Hematopoietic multipotent progenitor cell treated with erythropoietin and hydrocortisone succinate and interleukin-3 and kit ligand, for 6 days (in vitro differentiated cells): ENCODE measurements at places on chromosomes 3 and 15.

- peak; percentile 70 for DNase-seq
These were observed 14.4 kb downstream of the EFCC1 start for GRCh38 chr3:129015388-129016105.

- no peak for DNase-seq
These were observed 113.9 kb downstream of the OXNAD1 start for GRCh38 chr3:16378920-16379319.

DNA sequence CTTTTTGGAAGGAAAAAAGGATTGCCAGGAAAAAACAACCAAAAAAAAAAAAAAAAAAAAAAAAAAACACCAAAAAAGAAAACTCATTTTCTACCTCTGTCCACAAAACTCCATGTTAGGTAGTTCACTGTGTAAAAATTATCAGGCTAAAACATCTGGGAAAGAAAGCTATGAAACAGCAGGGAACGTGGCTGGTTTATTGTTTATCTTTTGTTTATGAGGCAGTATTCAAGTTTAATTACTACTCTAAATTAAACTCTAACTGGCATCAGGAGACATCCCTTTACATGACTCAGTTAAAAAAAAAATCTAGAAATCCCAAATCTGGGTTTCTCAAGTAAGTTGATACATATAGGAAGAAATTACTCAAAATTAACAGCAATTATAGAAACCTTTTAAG is 21.8 kb downstream of the MEIS2 start:
- DNase-seq = no peak

GRCh38 chr3:156148345-156148945 is 28.1 kb downstream of the KCNAB1 start:
- DNase-seq = no peak

GRCh38 chr3:99355465-99355864 is 282.9 kb upstream of the COL8A1 start:
- DNase-seq = no peak

DNA sequence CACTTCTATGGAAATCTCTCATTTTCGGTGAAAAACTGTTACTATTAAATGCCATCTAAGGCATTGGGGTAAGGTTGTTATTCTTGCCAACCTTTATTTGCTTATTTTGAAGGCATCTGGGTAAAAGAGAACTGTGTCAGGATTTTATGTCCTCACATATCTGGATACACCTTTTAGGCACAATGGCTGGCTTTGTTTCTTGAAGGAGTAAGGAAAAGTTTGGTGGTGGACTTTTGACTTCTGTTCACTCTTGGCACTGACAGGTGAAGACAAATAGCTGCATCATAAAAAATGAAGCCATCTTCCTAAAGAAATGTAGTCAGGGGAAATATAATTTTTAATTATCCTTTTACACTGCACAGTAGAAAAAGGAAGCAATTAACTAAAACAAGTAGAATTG is 310.0 kb downstream of the CNTN3 start:
- no peak for DNase-seq

DNA sequence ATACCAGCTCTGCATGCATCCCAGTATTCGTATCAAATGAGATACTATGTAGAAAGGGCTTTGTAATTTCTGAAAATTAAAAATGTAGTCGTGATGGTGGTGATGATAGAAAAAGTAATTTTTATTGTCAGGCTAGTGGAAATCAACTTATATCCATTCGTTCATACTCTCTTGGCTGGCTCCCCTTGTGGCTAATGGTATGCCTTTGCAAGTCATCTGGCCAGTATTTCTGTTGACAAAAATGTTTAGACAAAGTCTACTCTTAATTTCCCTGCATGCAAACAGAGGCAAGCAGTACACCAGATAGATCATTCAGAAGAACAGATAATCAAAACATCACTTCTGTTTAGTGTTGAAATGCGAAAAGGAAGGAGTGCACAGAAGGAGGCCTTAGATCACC is 49.6 kb upstream of the DUT start:
- no peak for DNase-seq

DNA sequence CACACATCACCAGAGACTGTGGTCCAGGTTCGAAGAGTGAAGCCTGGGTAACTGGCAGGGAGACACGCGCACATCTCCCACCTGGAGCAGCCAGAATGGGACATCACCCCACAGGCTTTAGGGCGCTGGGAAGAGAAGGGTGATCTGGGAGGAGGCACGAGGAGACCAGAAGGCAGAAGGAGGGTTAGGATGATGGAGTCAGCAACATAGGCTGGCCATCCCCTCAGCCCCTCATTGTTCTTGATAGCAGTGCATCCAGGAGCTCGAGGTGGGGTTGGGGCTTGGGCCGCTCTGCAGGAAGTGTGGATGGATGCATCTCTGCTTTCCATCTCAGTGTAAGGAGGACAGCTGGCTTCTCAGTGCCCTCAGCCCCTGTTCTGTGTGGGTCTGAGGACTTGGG is 15.2 kb downstream of the PLA2G4F start:
- DNase-seq = no peak

DNA sequence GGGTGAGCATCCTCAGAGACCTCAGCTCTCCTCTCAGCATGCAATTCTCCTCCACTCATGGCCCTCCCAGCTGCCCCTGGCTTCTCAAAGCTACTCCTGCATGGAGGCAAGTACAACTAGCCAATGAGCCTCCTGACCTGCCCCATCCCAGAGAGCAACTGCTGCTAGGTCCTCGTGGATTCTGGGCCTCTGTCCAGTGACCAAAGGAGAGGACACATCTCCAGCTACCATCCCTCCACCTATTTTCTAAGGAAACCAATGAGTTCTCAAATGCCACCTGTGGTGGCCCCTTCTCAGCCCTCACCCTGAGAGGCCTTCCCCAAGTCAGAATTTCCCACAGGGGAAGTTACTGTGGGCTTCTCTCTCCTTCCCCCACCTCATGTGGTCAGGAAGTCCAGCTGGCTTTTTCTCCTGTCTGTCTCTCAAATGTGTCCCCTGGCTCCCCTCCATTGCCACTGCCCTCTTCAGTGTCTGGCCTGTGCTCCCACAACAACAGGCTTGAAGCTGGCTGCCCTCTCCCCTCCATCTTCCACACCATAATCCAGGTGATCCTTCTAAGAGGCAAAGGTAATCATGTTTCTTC is 43.0 kb downstream of the LIPC start:
- DNase-seq = no peak

DNA sequence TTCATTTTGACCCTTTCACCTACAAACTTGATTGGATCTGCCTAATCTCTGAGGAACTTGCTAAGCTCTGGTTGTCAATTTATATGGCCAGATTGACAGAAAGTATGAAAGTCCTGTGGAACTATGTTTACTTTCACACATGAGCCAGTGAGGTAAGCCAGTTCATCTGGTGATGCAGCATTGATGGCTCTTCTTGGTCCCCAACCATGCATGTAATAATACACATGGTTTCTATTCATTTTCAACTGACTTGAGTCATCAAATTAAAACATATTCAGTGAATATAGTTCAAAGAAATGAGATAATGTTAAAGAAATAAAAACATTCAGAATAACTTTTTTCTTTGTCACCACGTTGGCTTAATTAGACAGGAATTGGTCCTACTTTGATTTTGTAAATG is 336.1 kb upstream of the THBS1 start:
- DNase-seq = no peak

- no peak for DNase-seq
These were observed 93.8 kb downstream of the RFTN1 start for GRCh38 chr3:16419640-16420241.

DNA sequence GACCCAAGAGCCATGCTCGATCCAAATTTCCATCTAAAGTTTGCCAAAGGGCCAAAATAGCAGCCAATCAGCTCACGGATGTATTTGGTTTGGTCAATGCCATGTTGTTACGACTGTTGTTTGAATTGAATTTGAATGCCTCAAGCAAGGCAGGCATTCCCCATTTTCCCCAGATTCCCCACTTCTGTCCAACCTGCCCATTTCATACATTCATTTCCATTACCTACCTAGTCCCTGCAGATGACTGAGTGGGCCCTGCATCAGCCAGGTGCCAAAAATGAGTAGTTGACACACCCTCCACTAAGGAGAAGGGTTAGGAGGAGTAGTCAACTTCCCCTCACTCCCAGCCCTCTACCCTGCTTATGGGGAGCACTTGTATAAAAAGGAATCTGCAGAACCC is 51.7 kb downstream of the ANXA2 start:
- DNase-seq = no peak

- no peak for DNase-seq
These were observed 435 bp downstream of the ALDH1L1 start for GRCh38 chr3:126179825-126180476.

- DNase-seq = peak; percentile 81
These were observed at the start of the genes ATXN7 and THOC7 for GRCh38 chr3:63863150-63864007. ATXN7 (plus strand) TSS chr3:63863867; CDS start chr3:63912599, 48,732 bp downstream. THOC7 (minus strand) TSS chr3:63863805; CDS start chr3:63863790, 15 bp downstream.

DNA sequence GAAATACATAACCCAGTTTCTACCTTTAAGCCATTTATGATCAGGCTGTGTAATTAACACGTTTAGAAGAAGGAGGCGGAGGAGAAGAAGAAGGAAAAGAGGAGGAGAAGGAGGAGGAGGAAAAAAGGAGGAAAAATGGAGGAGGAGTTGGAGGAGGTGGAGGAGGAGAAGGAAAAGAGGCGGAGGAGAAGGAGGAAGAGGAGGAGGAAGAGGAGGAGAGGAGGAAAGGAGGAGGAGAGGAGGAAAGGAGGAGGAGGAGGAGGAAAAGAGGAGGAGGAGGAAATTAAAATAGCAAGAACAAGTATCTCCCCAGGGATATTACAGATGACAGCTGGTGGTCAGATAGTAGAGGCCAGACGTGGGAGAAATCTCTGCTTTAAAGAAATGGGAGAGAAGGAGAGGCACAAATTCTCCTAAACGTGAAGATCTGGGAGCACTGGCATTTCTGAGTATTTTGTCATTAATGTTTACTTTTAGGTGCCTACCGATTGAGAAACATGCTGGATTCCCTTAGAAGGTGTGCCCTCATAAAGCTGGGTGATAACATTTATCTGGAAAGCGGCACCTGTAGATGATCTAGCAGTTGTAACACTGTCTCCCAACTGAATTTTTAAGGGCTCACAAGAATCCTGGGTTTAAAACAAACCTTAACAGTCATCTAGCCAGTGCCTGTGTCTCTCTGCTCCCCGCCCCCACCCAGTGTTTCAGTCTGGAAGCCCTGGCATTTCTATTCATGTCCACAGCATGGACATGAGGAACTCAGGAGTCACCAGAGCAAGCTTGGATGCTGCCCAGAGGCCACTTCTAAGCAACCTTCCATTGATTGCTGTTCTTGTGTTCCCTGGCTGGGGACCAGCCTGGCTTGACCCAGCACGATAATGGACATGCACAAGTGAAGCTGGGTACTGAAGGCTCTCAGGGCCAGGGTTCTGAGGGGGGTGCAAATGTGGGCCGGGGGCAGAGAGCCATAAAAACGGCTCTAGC is 75.2 kb downstream of the CHRNA7 start:
- no peak for DNase-seq

DNA sequence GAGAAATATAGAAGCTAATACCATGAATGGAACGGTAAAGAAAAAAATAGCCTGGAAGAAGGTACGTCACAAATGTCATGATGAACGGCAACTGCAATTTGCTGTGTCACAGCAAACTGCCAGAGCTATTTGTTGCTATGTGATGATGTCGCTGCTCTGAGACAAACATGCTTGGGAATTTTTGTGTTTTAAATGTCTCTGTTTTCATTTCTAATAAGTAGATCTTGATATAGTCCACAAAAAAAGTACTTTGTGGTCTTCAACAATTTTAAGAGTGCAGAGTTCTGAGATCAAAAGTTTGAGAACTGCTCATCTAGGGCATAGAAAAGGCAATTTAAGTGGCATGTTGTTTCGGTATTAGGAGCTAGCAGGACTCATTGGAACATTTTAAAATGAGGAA is 4.3 kb upstream of the NR1D2 start:
- peak; percentile 24 for DNase-seq

GRCh38 chr15:85164841-85165466 is 183.3 kb downstream of the PDE8A start:
- DNase-seq = no peak

GRCh38 chr3:155753038-155753639 is 8.3 kb upstream of the PLCH1 start:
- DNase-seq = peak; percentile 88

- no peak for DNase-seq
These were observed 31.0 kb downstream of the IQSEC1 start for GRCh38 chr3:13042127-13042701.

DNA sequence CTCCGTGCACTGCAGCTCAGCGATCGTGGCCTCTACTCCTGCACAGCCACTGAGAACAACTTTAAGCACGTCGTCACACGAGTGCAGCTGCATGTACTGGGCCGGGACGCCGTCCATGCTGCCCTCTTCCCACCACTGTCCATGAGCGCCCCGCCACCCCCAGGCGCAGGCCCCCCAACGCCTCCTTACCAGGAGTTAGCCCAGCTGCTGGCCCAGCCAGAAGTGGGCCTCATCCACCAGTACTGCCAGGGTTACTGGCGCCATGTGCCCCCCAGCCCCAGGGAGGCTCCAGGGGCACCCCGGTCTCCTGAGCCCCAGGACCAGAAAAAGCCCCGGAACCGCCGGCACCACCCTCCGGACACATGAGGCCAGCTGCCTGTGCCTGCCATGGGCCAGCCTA is 3.7 kb upstream of the GNAT1 start:
- no peak for DNase-seq

GRCh38 chr3:50226888-50227389 is 9.1 kb upstream of the GNAI2 start:
- peak; percentile 65 for DNase-seq

DNA sequence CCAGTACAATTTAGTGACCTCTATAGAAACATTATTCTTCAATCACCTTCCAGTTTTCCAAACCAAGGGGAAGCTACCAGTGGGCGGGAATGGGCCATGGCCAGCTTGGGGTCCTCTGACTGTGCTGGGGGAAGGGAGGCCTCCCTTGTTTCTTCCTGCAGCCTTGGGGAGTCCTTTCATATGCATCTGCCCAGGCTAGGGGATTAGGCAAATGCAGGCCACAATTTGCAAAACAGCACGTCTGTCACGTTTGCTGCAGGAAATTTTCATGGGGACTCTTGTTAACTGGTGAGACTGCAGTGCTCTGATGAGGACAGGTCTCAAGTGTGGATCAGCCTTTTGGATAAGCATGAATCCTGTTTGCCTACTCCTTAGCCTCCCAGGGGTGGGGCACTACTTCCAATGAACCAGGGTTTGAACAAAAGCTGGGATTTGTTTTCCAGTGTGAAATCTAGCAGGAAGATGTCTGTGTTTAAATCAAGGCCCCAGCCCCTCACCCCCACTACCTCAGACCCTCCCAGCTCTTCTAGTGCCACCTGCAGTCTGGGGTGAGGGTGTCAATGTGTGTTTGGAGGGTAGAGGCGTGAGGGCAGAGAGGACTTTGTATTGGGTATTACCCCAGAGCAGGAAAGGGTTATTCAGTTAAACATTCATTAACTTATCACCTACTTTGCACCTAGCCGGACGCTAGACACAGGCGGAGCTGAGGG is 219.9 kb downstream of the OPA1 start:
- no peak for DNase-seq
